ENCODE measurements at places on chromosomes 12 and 14. TPM values are rescaled to one million over a fixed set of nuclear protein-coding genes. Genes with fewer than 3 reads are reported as not detected.

Gene RERGL
- not detected for total RNA-seq

GRCh38 chr12:33290703-33291102, 148.9 kb downstream of the SYT10 start:
- no peak for DNase-seq

GRCh38 chr12:74985986-74986319, 223.7 kb downstream of the KCNC2 start:
- DNase-seq = no peak

- DNase-seq = no peak
Measured at GRCh38 chr12:114812858-114813761, 129.1 kb upstream of the TBX3 start.

DNA sequence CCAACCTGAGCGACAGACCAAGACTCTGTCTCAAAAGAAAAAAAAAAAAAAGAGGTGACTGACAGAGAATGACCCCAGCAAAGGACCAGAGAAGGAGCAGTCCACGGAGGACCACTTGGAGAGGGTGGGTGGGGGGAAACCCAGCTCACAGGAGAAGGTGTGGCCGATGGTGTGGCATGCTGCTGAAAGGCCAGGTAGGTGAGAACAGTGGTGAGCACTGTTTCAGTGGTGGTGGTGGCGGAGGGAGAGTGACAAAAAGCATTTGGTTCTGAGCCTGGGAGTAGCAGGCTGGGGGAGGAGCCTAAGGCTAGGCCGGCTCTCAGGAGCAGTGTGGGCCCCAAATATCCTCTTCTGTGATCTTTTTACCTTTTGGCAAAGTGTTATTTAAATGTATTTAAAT, 63.8 kb downstream of the IRF2BPL start:
- no peak for DNase-seq

GRCh38 chr12:108403952-108404351, 64.8 kb upstream of the CMKLR1 start:
- DNase-seq = no peak

GRCh38 chr12:6434205-6435140, 10.3 kb upstream of the CD27 start:
- no peak for DNase-seq

GRCh38 chr14:61562321-61563161, 132.8 kb upstream of the HIF1A start:
- peak; percentile 99 for DNase-seq

DNA sequence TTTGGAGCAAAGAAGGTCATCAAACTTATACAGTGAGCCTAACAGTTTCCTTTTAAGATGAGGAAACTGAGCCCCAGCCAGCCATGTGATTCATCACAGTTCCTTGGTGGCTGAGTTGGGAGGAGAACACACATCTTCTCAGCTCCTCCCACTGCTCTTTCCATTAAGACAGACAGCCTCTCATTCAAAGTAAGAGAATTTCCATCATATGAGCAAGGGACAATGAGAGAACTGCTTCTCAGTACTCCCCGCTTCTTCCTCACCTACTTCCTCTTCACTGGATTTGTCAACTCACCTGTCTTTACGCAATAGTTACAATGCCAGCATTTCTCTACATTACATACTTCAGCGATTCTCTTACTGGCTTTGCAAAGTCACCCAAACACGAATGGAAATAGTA, 2.2 kb downstream of the IFNG start:
- no peak for DNase-seq

DNA sequence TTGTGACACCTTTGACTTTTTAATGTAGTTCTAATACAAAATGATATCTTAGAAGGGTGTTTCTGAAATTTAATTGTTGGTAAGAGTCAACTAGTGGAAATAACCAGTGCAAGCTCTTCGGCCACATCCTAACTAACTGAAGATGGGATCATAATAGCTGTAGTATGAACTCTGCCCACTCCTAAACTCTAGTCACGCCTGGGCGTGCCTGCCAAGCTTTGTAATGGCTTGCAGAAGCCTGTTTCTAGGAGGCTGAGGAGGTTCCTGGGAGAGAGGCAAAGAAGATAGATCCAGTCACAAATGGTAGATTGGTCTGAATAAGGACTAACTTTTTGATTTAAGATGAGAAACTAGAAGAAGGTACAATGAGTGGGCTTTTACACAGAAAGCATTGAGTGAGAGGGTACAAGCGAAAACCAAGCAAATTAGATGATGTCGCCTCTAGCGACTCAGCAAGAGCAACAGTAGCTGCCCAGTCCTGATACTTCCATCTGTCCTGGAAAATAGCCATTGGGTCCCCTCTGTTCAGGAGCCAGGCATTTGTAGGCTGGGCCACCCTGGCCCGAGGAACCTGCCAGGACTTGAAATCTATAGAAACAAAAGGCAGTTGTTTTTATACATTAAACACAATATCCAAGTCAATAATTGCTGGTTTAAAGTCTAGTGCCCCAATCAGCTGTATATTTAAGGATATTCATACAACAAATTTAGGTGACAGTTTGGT, 148.8 kb downstream of the SLC38A4 start:
- no peak for DNase-seq
